AG08396 (cell line): ENCODE measurements at places on chromosomes 7 and 10.

GRCh38 chr7:44576228-44576627 lies 2.5 kb upstream of the DDX56 start:
- no peak for DNase-seq

DNA sequence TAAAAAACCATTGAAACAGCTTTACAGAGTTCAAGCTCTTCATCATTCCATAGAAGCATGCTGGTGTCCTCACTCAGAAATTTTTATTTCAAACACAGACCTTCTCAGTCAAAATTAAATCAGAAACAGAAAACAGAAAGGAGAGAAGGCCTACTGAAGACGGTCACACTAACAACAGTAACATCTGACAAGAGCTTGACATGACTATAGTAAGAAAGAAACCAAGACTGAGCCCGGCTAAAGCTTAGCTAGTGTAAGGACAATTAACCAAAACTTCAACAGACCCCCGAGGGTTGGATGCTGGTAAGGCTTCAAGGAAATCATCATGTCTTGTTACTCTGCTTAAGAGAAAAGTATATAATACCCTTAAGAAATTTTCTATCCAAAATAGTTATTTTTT lies 38.6 kb downstream of the MTPN start:
- no peak for DNase-seq

- no peak for DNase-seq
Observed at GRCh38 chr10:26937371-26937770, 76.6 kb upstream of the ABI1 start.

- DNase-seq: no peak
Observed at GRCh38 chr7:47896809-47897423, 51.4 kb downstream of the PKD1L1 start.

DNA sequence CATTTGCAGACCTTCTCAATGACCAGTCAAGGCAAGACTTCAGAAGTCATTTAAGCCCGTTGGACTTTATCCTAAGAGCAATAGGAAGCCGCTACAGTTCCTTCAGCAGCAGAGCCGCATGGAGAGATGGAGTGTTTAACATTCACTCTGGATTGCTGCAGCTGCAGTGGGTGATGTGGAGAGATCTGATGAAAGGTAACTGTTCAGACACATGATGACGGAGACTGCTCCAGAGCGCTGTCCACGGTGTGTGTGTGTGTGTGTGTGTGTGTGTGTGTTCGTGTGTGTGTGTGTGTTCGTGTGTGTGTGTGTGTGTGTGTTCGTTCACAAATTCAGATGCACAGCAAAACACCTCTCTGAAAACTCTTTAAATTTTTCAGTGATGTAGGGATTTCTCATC lies 37.0 kb downstream of the SEC61G start:
- no peak for DNase-seq

- no peak for DNase-seq
Observed at GRCh38 chr7:103810112-103810744, 179.2 kb downstream of the RELN start.

DNA sequence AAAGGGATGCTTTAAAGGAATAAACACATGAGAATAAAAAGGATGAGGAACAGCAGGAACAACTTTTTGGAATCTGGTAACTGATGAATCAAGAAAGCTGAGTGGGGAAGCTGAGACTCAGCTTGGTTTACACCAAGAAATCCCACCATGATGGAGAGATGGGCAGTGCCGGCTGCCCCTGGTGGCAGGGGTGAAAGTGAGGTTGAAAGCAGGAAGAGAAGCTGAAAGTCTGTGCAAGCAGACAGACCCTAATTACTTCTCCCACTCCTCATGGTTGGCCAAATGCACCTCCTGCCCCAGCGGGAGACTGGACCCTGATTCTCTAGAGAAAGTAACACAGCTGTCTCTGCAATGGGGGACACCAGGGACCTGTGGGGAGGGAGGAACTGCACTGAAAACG lies 57.6 kb upstream of the NANOS1 start:
- DNase-seq: no peak

DNA sequence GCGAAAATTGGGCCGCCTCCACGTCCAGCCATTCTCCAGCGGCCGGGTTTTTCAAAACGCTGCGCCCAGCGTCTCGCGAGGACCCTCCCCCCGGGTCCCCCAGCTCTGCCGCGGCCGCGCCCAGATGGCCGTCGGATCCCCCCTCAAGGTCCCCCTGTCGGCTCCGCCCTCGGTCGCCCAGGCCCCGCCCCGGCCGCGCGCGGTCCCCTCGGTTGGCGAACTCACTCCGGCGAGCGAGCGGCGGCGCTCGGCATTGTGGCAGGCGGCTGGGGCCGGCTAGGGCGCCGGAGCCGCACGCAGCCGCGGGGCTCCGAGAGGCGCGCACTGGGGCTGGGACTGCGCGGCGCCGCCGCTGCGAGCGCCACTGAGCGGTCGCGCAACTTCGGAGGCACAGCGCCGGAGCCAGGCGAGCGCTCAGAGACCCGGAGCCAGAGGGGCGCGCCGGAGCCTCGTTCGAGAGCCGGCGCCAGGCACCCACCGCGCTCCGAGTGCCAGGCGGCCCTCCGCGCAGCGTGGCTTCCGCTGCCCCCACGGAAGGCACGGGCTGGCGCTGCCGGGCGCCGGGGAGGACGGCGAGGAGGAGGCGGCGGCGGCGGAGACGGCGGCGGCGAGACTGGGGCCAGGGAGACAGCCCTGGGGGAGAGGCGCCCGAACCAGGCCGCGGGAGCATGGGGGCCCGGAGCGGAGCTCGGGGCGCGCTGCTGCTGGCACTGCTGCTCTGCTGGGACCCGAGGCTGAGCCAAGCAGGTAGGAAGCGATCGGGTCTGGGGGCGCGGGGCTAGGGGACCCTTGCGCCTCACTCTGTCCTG lies at the start of gene UNC5B:
Gene UNC5B (plus strand): TSS at position 253 of the 809 bp plus-strand sequence. CDS start 416 bp downstream, at position 669.
- peak; percentile 92 for DNase-seq

GRCh38 chr10:17512341-17513001 lies 58.1 kb upstream of the ST8SIA6 start:
- DNase-seq: peak; percentile 39

DNA sequence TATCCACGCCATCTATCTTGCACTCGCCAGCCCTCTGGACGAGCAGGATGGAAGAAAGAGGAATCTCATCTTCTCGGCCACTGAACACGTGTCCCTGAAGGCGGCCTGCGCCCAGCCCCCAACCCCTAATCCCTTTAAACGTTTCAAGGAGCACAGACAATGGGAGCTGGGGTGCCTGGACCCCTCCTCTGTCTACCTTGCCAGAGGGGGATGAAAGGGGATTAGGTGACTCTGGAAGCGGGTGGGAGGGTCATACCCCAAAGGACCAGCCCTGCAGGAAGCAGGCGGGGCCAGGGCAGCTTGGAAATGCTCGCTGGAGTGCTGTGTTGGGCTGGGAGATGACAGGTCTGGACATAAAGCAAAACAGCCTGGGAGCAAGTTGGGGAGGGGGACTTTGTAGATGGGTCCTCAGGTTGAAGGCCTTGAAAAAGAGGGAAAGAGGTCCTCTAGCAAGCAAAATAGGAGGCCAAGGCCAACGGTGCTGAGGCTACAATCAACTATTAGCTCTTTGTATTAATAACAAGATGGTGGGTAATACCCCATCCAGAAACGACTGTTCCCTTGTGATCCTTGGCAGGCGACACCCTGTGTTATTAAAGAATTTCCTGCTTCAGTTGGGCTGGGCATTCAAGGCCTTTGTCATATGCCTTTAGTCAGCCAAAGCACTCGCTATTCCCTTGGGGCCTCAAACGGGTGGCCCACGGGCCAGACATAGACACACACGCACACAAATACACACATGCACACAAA lies 126.5 kb upstream of the UNC5B start:
- DNase-seq: no peak

GRCh38 chr10:51983481-51983880 lies 284.1 kb upstream of the CSTF2T start:
- DNase-seq: no peak

- peak; percentile 43 for DNase-seq
Observed at GRCh38 chr7:1758028-1758858, 88.2 kb downstream of the ELFN1 start.

DNA sequence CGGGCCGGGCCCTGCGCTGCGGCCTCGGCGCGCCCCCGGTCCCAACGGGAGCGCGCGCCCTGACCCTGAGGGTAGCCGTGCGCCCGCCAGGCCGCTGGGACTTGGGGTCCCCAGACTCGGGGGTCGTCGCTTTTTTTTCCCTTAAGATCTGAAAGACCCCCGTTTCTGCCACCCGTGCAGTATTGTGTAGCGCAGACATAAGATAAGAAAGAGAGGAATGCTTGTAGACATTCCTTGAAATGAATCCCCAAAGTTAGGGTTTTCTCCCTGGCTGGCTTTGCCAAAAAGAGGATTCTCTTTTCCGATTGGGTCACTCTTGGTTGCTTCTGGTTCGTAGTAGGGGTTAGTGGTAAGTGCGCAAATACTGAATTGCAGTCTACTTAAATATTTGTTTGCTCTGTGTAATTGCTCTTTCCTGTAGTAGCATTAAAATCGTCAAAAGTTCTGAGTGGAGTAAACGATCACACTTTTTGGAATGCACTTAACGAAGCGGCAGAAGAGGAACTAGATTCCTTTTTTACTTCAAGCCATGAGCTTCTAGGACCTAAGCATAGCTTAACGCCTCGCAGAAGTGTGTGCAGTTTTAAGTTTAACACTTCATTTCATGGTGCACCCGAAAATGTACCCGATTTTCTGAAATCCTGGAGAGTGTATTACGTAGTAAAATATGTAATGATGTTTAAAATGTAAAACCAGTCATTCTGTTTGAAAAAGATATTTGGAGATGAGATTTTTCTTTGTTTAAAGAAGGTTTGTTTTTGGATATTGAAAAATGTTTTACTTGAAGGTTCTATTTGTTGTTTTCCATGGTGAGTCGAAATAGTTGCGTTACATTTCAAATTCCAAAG lies 1.3 kb downstream of the CUL1 start:
- peak; percentile 31 for DNase-seq

DNA sequence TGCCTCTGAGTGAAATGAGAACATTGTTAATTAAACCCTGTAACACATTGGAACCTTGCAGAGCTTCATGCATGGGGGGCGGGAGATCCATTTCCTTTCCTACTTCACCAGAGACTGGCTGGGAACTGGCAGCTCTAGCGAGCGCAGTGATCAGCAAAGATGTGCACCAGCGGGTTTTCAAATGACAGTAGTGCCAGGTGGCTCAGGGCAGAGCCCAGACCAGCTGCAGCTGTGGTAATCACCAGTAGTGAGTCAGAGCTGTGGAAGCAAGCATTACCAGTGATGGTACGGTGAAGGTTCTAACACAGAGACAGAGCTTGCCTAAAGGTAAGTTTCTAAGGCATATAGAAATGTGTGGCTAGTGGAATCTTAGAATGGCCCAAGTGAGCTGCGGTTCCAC lies 1009.7 kb upstream of the CELF2 start:
- DNase-seq: no peak

- no peak for DNase-seq
Observed at GRCh38 chr10:83945982-83946718, 193.2 kb upstream of the GHITM start.

DNA sequence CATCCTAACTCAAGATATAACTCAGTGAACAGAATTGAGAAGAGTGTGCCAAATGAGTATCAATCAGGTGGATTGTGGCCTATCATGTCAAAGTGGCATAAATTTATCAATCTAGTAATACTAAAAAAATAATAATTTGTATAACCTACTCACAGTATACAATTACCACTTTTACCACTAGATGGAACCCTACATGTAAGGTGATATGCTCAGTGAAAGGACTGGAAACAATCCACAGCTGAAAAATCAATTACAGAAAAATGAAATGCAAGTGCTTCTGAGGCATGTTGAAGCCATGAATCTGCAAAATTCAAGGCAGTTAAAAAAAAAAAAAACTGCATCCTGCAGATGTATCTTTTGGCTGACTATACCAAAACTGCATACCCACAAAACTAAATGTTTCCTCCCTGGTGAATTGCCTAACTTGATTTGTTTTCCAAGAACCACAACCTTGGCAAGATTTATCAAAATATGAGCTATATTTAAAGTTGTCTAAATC lies 13.9 kb downstream of the ARHGAP19 start:
- peak; percentile 57 for DNase-seq

DNA sequence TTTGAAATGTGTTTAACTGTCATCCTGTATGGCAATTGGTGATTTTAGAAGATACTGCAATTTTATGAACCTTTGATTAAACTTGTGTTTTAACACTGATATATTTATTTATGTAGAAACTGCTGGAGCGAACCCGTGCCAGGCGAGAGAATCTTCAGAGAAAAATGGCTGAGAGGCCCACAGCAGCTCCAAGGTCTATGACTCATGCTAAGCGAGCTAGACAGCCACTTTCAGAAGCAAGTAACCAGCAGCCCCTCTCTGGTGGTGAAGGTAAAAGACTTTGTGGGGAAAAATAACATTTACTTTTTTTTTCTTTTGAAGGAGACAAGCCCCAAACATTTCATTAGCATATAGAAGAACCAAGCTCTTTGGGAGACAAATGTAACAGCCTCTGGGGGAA lies 6.5 kb downstream of the ANLN start:
- DNase-seq: no peak

DNA sequence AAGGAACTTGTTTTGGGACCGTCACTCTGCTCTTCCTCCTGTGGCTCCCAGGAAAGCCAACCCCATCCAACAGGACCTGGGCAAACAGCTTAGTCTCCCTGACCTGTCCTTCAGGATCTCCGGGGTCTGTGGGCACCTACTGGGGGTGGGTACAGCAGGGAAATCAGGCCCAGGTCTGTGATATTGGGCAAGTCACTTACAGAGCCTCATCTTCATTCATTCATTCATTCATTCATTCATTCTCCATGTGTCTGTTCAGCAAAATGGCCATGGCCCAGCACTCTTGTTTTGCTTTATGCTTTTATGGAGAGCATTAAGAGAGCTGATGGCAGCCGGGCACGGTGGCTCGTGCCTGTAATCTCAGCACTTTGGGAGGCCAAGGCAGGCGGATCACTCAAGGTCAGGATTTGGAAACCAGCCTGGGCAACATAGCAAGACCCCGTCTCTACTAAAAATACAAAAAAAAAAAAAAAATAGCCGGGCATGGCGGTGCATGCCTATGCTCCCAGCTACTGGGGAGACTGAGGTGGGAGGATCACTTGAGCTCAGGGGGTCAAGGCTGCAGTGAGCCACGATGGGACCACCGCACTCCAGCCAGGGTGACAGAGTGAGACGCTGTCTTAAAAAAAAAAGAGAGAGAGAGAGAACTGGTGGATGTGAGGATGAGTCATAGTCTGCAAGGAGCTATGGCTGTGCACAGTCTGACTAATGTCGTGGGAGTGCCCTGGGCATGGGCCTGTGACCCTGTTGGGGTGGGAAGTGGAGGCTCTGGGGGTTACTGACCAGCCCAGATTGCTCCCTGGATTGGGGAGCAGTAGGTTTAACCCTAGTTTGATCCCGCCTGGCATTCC lies 54.3 kb downstream of the CLIP2 start:
- DNase-seq: peak; percentile 89

- DNase-seq: no peak
Observed at GRCh38 chr10:5631936-5632335, 34.5 kb downstream of the ASB13 start.
